T-helper 2 cell (primary cell): ENCODE measurements at places on chromosomes 4 and X.

DNA sequence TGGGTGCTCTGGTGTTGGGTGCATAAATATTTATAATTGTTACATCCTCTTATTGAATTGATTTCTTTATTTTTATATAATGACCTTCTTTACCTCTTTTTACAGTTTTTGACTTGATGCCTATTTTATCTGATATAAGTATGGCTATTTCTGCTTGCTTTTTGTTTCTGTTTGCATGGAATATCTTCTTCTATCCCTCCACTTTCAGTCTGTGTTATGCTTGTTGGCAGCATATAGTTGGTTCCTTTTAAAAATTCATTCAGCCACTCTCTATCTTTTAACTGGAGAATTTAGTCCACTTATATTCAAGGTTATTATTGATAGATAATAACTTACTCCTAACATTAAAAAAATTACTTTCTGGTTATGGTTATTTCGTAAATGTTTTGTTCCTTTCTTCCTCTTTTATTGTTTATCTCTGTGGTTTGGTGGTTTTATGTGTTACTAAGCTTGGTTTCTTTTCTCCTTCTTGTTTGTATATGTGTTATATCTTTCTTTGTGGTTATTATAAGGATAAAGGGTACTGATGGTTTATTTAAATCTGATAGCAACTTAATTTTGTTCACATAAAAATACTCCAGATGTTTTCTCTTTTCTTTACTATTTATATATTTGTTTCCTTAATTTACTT, 69.5 kb downstream of the IL15 start:
- no peak for DNase-seq

- no peak for DNase-seq
Measured at GRCh38 chr4:69831646-69832325, 28.2 kb downstream of the SULT1E1 start.

- no peak for DNase-seq
Measured at GRCh38 chr4:87275311-87275710, 47.4 kb downstream of the HSD17B13 start.

DNA sequence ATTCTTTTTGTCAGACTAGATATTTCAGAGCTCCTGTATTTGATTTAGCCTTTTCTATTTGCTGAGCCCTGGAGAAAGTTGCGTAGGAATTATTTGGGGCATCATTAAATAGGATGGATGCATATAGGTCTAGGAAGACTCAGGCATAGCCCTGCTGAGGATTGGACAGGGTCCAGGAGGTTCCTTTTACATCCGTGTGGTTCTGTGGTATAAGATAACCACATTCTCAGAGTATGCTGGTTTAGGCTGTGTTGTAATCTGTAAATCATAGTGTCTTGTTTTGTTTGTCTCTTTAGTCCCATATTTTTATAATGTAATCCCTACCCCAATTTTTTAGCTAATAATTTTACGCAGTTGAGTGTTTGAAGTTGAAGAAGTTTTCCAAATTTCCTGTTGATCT, 513.7 kb downstream of the RPA4 start:
- peak; percentile 48 for DNase-seq

GRCh38 chrX:118126286-118126685, 9.7 kb upstream of the KLHL13 start:
- no peak for DNase-seq

- DNase-seq, result no peak
Measured at GRCh38 chr4:85423431-85423830, 51.5 kb upstream of the ARHGAP24 start.

- no peak for DNase-seq
Measured at GRCh38 chr4:138521809-138522208, 279.7 kb upstream of the SLC7A11 start.

GRCh38 chr4:75995727-75996126, 5.0 kb upstream of the SDAD1 start:
- DNase-seq, result peak; percentile 64

GRCh38 chr4:8260656-8261111, 8.9 kb upstream of the HTRA3 start:
- no peak for DNase-seq

- DNase-seq, result no peak
Measured at GRCh38 chrX:68835468-68835867, 6.6 kb downstream of the EFNB1 start.

- DNase-seq, result no peak
Measured at GRCh38 chr4:185685804-185686203, 126.2 kb downstream of the SORBS2 start.

DNA sequence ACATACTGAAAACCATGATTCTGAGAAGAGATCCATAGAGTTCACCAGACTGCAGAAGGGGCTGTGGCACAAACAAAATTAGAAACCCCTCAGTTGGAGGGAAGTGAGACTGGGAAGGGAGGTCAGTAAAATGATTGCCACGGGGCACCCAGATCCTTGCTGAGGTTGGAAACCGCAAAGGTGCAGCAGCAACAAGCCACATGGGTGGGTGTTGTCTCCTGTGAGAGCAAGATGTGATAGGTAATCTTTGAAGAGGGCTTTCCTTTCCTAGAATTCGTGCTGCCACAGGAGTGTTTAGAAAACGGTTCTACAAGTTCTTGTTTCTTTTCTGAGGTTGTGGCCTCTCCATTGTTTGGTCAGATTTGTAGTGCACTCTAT, 85.5 kb downstream of the NFKB1 start:
- peak; percentile 37 for DNase-seq

DNA sequence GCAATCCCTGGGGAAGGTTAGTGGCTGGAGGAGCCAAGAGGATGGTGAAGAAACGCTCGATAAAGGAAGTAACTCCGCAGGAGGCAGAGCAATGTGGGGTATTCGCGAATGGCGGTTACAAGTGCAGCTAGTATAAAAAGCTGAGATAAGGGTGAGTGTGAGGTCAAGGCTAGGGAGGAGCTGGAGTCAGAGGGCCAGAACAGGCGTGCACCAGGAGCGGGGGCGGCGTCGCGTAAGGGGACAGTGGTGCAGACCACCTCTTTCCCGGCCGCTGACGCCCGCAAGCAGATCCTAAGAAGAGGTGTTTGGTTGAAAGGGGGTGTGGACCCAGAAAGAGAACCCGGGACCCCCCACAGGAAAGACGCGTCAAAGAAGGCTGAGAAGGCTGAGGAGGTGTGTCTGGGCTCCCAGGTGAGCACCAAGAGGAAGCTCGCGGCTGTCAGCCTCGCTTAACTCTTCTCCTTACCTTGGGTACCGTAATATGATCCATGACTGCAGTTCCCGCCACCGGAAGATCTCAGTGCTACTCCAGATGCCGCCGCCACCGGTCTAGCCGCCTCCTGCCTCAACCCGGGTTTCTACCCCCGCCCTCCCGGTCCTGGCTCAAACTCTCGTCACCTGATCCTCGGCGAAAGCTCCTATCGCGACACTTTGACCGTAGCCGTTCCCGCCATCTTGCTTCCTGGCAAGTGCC, at the start of gene MTMR8:
Gene MTMR8, minus strand, starts transcription at position 579 of the 694 bp plus-strand sequence. Its CDS starts 89 bp downstream, at position 490.
- DNase-seq, result peak; percentile 69

- no peak for DNase-seq
Measured at GRCh38 chrX:6738518-6739470, 203.9 kb upstream of the VCX3A start.

DNA sequence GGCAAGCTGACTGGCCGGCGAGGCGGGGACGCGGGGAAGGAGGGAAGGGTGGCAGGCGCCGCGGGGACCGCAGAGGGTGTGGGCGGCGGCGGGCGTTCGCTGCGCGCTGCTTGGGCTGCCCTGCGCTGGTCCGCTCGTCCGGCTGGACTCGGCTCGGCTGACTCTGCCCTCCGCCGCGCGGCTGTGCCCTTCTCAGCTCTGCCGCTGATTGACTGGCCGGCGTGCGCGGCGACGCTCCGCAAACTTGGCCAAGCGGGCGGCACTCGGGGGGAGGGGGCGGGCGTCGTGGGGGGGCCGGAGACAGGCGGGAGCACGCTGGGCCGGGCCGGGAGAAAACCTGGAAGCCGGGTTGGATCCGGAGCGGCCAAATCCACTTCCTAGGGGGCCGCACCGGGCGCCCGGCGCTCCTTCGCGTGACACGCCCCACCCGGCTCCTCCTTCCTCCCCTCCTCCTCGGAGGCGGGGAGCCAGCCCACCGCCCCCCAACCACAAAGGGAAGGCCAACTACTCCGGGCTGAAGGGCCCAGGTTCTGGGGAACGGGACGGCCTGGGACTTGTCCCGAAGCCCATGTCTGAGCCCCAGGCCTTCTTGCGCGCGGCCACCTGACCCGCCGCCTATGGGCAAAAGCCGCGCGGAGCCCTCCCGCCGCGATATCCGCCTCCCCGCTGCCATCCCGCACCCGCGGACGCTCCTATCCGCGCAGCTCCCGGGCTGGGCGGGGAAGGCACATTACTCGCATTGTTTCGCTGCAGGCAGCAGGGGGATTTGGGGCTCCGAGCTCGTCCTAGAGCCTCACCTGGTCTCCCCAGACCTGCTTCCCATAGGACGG, at the start of gene GPC4:
Gene GPC4, minus strand, starts transcription at position 214 of the 830 bp plus-strand sequence. CDS start 524 bp downstream, outside the sequence.
- no peak for DNase-seq

- no peak for DNase-seq
Measured at GRCh38 chrX:84258708-84259107, 70.7 kb upstream of the RPS6KA6 start.

DNA sequence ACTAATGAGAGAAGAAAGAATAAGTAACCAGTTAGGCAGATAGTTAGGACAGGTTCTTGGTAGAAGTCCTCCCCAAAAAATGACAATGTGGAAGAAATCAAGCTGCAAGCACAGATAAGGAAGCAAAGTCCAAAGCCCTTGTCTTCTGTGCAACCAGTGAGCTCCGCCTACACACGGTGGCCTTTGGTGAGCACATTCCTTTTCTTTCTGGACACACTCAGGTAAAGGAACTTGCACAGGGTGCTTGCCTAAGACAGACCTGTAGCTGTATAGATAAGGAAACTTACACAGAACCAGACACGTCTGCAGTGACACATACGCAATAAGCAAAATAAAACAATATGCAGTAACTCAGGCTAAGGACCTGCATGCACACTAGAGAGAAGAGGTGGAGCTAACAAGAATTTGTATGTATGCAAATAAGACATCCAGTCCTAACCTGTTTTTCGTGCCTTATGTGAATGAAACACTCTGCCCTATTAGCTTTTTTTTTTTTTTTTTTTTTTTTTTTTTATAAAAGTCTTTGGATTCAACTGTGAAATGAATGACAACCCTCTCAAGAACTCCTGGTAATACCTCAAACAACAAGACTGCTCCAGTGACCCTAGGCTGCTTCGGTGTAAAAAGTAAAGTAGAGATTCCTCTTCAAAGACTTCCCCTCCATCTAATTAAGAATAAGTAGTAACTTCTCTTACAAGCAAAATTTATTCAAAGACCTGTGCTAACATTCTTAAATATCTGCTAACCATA, 48.8 kb downstream of the UGT2B10 start:
- DNase-seq, result no peak

GRCh38 chr4:70629469-70630090, 1.0 kb downstream of the ENAM start:
- no peak for DNase-seq

DNA sequence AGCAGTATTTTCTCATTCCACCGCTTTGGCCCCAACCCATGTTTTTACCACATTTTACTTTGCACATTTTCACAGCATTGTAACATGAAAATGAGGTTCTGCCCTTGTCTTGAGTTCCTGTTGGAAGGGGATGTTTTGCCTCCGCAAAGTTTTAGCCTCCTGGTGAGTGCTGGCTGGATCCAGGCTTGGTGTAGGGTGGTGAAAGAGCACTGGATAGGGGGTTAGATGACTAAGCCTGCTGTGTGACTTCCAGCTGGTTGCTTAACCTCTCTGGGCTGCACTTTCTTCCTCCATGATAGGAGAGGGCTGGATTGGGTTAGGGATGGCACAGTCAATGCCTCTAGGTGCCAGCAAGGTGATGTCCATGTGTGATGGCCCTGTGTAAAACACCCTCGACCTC, 28.9 kb downstream of the CYTL1 start:
- no peak for DNase-seq

DNA sequence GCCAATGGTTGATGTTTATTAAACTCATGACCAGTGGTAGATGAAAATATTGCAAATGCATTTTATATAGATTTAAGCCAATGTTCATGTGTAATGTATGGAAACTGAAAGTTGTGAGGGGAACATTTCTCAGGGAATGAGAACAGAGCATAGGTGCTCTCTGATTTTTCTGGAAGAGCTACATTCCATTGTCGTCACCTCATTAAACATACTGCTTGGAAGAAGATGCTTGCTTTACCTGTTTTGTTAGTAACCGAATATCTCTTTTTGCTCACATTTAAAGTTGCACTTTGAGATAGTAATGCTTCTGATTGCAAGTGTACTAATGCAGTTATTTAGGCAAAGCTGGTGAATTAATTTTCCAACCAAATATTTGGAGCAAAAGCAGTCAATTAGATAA, 93.8 kb upstream of the CLCN4 start:
- DNase-seq, result no peak

- DNase-seq, result no peak
Measured at GRCh38 chr4:43351970-43352806, 459.7 kb downstream of the GRXCR1 start.

DNA sequence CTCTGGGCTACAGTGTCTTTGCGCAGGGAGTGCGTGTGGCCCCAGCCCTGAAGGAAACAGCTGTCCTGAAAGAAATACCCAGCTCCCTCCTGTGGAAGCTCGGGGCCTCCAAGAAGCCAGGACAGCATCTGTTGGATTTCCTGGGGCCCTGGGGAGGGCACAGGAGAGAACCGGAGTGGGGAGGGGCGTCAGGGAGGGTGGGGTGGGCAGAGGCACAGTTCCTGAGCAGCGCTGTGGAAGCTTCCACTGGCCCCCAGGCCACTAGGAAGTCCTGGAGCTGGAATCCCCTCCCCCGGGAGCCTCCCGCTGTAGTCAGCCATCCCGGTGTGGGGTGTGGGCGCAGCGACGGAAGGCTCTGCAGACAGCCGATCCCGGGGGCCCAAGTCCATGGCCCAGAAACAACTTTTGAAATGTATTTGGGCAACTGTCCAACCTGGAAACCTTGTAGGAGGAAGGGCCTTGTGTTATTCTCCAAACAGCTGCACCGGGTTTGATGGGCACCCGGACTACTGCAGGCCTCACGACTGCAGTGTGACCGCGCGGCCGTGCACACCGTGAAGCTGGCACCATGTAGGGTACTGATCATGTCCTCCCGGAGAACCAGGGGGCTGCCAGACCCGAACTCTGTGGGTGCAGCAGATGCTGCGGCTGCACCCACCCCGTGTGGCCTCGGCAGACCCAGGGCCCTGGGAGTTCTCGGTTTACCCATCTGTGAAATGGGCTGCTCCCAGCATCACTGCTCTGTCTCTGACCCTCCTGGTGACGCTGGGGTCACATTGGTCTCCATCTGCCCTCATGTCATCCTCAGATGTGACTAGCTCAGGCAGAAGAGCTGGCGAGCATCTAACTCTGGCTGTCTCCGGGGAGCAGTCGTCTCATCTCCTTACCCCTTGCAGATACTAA, 68.5 kb upstream of the HMX1 start:
- DNase-seq, result no peak
